ENCODE measurements at places on chromosomes 16 and 17.

- no peak for DNase-seq
These were observed 512.1 kb downstream of the TOX3 start for GRCh38 chr16:52034830-52035229.

DNA sequence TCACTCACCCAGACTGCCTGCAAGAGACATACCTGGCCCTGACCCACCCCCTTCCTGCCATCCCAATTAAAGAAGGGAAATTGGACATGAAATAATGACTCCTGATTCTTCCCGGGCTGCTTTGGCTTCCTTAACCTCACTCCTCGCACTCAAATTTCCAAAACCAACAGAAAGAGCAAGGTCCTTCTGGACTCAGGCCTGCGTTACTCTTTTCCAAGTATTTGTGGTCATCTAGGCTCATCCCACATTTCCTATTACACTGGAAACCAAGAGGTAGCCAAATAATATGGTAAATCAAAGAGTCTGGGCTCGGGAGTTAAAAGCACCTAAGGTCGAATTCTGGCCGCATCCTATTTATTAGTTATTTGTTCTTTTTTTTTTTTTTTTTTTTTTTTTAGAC is 359.3 kb downstream of the NPIPA8 start:
- no peak for DNase-seq

DNA sequence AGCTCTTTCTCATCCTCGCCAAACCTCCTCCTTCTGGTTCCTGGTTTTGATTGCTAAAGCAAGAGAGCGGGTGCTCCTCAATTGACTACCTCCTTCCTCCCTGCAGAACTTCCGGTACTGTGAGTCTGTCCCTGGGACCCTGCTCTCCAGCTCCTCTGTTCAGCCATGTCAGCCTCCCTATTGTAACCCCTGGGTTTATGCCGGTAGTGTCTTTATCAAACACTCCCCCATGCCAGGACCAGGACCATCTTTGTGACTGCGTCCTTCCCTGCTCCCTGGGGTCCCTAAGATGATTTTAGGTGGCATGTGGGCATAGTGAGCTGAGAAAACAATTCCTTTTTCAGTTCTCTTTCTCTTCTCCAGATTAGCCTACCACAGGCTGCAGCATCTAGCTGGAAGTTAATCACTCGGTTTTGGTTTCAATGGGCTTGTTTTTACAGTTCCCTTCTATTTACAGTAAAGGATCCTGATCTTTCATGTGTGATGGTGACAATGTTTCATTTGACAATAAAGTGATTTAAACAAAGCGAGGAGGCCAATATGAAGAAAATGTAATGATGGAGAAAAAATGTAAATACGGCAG is 27.7 kb upstream of the IL21R start:
- no peak for DNase-seq

DNA sequence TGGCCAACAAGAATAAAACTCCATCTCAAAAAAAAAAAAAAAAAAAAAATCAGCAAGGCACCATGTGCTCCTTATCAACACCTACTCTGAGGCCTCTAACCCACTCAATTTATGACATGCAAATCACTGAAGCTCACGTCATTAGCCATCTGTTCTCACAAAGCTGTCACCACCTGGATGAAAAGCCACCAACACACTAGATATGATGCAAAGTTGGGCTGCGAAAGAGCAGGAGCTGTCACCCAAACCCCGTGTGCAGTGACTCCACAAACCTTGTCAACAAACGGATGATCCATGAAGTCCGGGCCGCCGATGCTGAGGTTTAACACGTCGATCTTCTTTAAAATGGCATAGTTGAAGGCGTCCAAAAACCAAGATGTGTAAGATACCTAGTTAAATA is 25.3 kb downstream of the MBTPS1 start:
- no peak for DNase-seq

GRCh38 chr17:40884708-40885512 is at the start of gene KRT20:
KRT20 (minus strand) TSS chr17:40885242; CDS start chr17:40885185, 57 bp downstream.
- DNase-seq, result no peak
